Fibroblast of skin of back (primary cell): ENCODE measurements at places on chromosomes 7 and 10.

GRCh38 chr10:84593506-84593905, 265.1 kb downstream of the CCSER2 start:
- no peak for DNase-seq

- no peak for DNase-seq
Observed at GRCh38 chr7:154906201-154906600, 96.7 kb downstream of the PAXIP1 start.

GRCh38 chr7:152369518-152369917, 66.3 kb downstream of the KMT2C start:
- no peak for DNase-seq

GRCh38 chr7:90222811-90223725, 11.5 kb downstream of the STEAP2 start:
- no peak for DNase-seq

DNA sequence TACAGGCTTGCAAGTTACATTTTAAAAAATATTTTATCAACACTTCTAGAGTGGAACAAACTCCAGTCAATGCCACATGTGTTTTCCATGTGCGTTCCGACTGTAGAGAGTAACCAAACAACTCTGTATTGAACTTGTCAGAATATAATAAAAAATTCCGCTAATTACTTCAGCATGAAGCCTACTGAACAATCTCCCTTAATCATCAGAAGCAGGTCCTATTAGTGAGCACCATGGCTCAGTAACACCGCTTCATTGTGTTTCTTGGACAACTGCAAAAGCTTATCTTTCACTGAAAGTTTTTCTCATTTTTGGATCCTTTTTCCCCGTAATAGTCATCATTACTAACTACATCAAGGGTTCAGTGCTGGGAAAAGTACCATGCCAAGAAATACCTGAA, 117.0 kb downstream of the MKX start:
- DNase-seq = no peak

GRCh38 chr7:51288896-51289622, 27.6 kb downstream of the COBL start:
- no peak for DNase-seq

DNA sequence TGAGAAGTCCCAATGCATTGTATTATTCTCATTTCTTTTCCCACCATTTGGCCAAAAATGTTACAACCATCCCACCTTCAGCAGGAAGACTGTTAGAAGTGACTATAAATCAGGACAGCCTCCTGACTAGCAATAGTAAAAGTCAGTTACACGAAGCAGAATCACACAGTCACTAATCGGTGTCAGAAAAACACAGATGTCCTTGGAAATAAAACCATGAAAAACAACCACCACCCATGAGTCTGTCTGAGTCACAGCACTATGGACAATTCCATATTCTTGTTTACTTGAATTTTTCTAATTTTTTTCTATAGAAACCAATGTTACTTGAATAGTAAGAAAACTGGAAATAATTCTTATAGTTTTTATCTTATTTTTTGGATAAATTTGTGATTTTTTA, 81.9 kb upstream of the FRMD4A start:
- DNase-seq = peak; percentile 70

- no peak for DNase-seq
Observed at GRCh38 chr10:16787361-16787791, 29.8 kb downstream of the RSU1 start.

DNA sequence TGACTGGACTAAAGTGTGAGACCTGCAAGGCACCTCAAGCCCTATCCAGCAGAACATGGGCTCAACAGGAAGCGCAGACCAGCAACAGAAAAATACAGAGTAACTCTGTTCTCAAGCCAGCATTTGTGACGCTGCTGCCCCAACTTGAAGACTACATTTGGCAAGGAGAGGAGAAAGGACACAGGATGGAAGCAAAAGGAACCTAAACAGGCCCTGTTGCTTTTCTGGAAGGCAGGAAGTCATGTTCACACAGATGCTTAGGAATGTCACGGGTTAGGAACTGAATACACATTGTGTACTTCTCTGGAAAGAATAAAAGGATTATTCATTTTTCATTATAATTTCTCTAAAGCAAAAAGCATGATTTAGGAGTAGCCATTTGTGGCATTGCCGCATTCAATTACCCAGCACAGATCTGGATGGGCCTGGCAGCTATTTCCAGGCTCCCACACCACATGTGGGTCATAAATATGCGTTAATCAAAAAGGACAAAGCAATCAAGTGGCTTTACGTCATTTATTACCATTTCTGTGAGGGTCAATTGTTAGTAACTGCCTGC, 19.8 kb upstream of the TOMM7 start:
- DNase-seq = no peak

- DNase-seq = no peak
Observed at GRCh38 chr7:117619681-117620080, 139.9 kb downstream of the CFTR start.

DNA sequence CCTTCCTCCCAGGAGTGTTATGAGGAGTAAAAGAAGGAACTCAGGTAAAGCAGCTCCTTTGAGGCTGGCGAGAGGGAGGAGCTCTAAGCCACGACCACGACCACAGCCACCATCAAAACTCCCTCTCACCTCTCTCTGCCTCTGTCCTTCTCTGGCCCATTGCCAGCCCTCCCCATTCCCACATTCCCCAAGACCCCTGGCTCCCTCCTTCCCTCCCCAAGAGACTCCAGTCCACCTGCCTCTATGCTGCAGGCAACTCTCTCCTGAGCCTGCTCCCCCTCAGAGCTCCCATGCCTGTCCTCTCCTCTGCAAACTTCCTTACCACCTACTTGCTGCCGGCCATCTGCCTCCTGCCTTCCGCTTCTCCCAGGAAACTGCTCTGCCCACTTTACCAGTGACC, 9.5 kb downstream of the SLIT1 start:
- no peak for DNase-seq

DNA sequence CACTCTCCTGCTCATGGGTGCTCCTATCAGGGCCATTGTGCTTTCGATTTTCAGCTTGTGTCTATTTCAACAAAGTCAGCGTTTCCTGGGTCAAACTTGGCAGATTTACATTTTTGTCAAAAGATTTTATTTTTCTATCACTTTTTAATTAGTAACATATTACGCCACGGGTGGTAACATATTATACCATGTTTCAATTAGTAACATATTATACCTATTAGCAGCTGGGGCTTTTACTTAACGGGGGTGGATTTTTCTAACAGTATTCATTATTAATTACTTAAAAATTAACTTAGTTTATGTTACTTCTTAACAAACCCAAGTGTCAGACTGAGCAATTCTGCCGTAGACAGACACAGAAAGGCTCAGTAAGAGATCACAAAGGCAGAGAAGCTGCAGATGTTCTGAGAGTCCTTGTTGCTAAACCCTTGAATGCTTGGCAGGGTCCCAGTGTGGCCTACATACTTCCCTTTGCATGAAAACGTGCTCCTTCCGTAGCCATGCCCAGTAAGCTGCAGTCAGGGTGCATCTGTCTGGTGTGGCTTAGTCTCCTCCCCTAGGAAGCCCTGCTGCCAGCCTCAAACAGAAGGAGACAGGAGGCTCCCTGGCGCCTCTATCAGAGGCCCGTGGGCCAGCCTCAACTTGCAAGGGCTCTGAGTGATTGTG, 263.1 kb upstream of the CXCL12 start:
- DNase-seq = peak; percentile 70

GRCh38 chr7:28766359-28766758, 191.8 kb downstream of the TRIL start:
- DNase-seq = no peak

DNA sequence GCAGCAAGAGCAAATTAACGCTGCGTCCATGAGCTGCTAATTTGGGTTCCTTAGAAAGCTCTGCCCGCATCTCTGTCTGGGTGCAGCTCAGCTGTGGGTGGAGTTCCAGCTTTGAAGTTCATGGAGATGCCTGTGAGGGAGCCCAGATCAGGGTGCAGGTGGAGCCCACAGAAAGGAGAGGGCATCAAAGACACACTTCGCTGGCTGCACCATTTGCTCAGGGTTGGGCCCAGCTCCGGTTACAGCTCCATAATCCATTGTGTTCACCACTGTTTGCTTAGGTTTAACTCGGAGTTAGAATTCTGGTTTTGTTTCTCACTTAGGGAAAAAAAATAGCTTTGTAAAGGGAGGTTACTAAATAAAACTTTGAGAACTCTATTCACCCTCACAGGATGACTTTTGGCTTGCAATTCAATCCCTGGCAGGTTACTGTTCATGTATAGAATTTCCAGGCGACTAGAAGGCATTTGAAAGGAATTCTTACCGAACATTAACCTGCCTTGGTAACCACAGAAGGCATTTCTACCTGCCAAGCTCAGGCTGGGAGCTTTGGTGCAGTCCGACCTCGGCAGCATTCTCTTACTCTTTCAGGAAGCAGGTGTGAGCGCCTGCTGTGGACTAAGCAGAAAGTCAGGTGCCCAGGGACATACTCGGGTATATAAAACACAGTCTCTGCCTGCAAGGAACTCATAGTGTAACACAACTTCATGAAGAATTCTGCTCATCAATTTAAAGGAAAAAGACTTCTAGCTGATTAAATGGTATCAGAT, 179.5 kb upstream of the RNF32 start:
- DNase-seq = no peak

DNA sequence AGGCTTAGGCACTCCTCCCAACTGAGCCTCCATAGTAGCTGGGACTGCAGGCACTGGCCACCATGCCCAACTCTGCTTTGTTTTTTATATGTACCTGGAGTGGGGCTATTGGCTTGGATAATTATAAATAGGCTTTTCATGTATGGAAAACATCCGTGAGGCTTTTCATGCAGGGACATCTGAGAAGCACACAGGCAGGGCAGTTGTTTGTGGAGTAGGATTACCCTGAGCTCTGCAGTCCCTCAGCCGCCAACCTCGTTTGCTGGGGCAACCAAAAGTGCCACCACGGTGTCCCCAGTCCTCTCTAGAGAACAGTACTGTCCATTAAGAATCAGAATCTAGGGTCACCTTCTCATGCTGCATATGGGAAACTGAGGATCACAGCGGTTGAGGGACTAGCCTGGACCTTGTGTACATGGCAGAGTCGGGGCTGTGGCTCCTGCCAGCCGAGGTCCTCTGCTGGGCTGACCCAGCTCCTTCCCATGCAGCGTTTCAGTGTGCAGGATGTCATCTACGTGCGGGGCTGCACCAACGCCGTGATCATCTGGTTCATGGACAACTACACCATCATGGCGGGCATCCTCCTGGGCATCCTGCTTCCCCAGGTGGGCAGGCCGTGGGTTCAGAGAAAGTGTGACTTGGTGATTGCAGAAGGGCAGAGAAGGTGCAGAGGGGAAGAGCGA, 54.5 kb downstream of the TSPAN15 start:
- no peak for DNase-seq

GRCh38 chr10:100529475-100530298, at the start of gene NDUFB8:
NDUFB8 (minus strand) TSS chr10:100529871; CDS start chr10:100529851, 20 bp downstream.
- peak; percentile 85 for DNase-seq

- DNase-seq = no peak
Observed at GRCh38 chr10:62248465-62248864, 20.2 kb downstream of the RTKN2 start.

GRCh38 chr7:149714910-149715471, 58.4 kb downstream of the ZNF467 start:
- peak; percentile 15 for DNase-seq

DNA sequence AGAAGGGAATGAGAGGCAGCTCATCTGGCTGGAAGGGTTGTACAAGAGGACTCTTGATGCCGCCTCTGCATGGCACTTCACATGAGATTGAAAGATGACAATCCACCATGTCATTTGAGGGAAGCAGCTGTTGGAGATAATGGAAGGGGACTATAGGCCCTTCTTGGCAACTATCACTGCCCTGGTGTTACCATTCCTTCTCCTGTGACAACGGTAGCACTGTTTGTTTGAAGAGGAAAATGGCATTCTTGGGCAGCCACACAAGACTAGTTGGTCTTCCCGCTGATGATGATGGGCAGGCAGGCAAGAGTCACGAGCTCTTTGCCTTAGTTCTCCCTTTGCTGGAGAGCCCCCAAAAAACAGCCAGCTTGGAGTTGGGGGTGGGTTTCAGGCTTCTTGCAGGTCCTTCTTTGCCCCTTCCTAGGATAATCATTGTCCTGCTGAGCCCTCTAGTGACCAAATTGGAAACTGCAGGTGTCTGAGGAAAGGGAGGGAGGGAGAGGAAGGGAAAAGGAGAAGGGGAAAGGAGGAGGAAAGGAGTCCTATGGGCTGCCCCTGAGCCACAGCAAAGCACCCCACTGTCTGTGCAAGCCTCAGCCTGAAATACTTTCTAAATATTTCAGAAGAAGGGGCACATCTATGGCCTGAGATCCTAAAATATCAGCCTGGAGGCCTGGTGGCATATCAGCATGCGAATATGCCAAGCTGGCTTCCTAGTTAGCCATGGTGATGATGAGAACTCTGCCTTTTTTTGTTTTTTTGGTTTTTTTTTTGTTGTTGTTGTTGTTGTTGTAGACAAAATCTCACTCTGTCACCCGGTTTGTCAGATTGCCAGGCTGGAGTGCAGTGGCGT, 165.6 kb upstream of the KMT2E start:
- DNase-seq = peak; percentile 54

DNA sequence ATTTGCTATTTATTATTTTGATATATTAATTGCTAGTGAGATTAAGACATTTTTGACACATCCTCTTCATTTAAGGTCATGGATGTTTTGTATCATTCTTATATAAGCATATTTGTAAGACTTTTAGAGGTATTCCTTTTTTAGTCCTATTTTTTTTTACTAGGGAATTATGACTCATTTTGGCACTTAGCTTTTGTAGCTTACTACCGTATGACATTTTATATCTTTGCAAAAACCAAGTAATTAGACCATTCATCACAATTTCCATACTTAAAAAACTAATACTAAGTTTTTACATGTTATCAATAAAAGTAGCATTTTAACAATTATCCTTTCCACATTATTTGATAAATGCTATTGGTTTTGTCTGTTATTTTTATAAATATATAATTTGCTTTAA, 41.6 kb downstream of the BMPR1A start:
- peak; percentile 33 for DNase-seq

DNA sequence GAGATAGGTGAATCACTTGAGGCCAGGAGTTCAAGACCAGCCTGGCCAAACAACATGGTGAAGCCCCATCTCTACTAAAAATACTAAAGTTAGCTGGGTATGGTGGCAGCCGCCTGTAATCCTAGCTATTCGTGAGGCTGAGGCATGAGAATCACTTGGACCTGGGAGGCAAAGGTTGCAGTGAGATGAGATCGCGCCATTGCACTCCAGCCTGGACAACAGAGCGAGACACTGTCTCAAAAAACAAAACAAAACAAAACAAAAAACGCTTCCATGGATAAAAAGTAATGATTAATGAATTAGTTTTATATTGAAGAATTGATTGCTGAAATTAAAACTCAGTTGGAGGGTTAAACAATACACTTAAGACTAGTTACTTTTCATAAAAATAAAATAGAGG, 32.3 kb downstream of the KLHDC10 start:
- DNase-seq = no peak

DNA sequence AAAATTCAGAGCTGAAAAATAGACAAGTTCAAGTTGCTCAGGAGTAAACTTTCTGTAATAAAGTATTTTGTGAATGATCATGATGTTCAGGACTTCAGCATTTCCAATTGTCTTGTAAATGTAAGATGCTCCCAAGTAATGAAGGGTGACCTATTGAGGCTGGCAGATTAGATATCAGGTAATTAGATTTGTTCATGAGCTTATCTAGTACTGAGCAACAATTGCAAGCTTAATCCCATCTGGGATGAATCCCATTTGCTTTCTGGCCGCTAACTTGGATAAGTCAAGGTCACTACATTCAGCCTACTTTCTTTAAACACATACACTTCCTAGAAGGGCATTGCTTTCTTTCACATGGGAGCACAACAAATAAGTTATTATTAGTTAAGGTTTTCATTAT, 82.4 kb upstream of the ITGB1 start:
- no peak for DNase-seq

- peak; percentile 30 for DNase-seq
Observed at GRCh38 chr10:35613597-35614226, 8.6 kb downstream of the GJD4 start.

- DNase-seq = peak; percentile 87
Observed at GRCh38 chr7:71611986-71612385, 480.0 kb downstream of the GALNT17 start.
